ENCODE measurements at places on chromosomes 13 and 19.

DNA sequence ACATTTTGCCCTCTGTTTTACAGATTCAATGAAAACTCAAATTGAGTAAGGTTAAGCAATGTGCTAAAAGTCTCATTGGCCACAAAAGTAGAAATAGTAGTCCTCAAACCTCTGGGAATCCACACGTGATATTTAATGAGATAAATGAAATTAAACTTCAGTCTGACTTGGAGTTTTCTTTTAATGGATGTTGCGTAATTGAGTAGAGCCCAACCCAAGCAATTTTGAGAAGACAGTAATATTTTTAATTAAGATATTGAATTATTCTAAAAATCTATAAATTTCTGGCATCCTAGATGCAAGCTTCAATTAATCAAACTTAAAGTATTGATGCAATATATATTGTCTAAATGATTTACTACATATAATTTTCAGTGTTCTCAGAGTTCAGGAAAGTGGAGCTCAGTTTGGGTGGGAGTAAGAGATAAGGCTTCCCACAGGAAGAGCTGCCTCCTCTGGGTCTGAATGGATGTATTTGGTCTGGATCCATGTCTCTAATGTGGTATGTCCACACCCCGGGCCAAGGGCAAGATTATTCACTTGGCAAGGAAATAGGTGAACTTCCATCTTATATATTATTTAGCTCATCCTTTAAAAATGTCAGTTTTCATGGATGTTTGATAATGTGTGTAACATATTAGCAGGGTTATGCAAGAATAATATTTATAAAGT, 6.9 kb downstream of the MBNL2 start:
- DNase-seq = no peak

GRCh38 chr13:25203127-25203740, 31.1 kb upstream of the AMER2 start:
- peak; percentile 38 for DNase-seq

DNA sequence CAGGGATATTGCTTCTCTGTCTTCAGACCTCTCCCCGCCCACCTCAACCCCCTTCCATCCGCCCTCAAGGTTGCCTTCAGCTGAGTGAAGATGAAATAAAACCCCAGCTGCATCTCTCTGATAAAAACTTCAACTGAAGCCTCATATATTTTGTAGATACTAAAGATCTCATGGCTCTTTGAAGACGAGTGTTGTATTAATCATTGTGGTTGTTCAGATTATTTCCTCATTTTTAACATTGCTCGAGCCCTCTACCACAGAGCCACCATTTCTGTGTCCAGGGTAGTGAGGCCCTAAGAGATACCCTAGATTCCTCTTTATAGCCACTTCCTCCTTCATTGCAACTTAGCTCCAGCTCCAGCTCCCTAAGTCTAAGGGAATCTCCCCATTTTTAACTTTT, 312.8 kb upstream of the ZNF507 start:
- DNase-seq = no peak

DNA sequence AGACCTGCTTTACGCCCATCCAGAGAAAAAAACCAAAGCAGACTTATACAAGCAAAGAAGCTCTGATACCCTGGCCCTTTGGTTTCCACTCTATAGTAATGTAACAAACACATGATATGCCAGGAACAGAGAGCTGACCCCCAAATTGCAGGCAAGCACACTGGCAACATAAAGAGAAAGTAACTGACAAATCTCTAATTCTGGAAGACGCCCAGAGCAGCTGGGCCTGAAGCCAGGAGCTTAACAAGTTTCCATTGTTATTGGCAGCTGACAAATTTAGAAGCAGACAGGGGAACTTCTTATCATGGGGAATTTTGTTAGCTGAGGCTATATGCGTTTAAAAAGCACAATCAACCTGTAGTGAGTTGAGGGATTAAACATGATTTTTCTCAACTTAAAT, 158.0 kb downstream of the DLEU7 start:
- DNase-seq = peak; percentile 90

Data from Ammon's horn (tissue), 1 donor.